ENCODE measurements at places on chromosomes 2 and 18.
A peak's percentile ranks its signal among the peaks of the same experiment; 100 is the strongest.

- no peak for DNase-seq
Observed at GRCh38 chr2:122136056-122136455, 380.6 kb downstream of the TSN start.

- DNase-seq: no peak
Observed at GRCh38 chr2:46332686-46333281, 35.6 kb downstream of the EPAS1 start.

DNA sequence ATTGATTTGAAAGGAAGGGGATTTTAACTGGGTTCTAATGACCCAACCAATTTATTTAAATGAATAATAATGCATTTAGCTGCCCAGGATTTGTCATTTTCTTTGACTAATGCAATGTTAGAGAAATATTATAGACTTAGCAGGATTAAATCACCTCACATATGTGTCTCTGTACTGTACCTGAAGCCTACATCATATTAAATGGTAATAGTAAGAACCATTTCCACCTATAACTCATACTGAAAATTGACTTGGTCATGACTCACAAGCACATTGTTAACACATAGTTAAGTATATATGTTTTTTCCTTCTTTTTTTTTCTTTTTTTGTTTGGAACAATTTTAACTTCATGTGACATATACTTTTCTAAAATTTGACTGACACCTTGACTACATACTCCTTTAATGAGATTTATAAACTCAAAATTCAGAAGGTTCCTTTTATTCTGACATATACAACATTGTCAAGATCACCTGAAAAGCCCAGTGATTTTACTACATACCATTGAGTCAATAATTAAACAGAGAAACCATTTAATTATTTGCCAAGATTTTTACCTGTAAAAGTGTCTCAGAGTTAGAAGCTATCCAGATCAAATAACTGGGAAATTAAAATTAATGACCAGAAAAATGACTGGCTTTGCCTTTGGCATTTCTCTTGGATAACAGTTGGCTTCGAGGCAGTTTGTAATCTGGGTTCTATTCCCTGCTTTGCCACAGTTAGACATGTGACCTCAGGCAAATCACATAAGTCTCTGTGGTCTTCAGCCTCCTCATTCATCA lies 58.8 kb upstream of the CDC42EP3 start:
- DNase-seq: no peak

DNA sequence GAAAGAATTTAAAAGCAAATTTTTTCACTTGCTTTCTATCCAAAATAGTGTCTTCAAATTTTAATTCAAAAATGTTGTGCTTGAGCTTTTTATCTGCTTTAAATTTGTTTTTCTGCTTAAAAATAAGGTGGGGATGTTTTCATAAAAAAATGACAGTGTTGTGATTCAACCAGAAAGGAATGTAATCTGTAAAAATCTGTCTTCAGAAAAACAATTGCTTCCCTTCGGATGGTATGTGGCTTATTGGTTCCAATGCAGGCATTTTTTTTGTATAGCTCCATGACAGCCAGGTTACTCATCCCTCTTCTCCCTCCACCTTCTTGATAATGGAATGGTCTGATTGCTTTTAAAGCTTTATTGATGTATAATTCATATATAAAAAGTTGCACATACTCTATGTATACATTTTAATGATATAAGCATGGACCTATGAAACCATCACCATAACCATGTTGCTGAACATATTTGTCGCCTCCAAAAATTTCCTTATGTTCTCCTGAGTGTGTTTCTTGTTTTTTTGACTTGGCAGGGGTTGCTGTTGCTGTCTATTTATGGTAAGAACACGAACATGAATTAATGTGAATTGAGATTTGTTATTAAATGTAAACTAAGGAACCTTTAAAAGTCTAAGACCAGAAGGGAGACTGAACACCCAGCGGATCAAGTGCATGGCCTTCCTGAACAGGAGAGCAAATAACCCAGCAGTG lies 363.7 kb upstream of the SPHKAP start:
- DNase-seq: peak; percentile 47

DNA sequence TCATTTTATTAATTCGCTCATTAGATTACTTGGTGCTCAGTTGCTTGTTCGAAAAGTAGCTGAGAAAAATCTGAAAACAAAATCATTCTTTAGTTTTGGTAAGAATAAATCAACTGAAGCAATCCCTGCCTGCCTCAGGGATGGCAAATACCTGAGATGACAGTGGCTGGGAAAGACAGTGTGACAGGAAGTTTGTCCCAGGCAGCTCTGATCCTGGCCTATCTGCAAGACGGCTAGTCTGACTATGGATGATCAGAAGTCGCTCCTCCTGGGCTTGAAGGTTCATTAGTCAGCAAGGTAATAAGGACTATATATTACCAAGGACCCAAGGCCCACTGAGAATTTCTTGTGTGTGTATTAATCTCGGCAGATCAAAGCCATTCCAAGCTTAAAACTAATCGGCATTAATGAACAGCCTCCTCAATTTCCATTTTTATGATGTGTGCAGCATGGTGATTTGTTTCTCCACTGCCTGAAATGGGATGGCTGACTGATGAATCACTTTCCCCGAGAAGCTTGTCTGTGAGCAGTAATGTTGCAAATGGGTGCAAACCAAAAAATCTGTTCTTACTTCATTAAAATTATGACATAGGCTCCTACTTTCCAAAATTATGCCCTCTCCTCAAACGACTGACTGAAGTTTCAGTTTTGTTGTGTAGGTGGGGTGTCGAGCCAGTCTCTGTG lies 199.9 kb downstream of the ACTR3 start:
- no peak for DNase-seq

- DNase-seq: no peak
Observed at GRCh38 chr2:34305587-34305986, 706.5 kb upstream of the FAM98A start.

GRCh38 chr2:161415034-161415986 lies 787 bp upstream of the TBR1 start:
- no peak for DNase-seq

GRCh38 chr18:26097563-26097962 lies 7.2 kb upstream of the SS18 start:
- no peak for DNase-seq

- no peak for DNase-seq
Observed at GRCh38 chr18:58865701-58866065, 1.0 kb downstream of the ZNF532 start.

DNA sequence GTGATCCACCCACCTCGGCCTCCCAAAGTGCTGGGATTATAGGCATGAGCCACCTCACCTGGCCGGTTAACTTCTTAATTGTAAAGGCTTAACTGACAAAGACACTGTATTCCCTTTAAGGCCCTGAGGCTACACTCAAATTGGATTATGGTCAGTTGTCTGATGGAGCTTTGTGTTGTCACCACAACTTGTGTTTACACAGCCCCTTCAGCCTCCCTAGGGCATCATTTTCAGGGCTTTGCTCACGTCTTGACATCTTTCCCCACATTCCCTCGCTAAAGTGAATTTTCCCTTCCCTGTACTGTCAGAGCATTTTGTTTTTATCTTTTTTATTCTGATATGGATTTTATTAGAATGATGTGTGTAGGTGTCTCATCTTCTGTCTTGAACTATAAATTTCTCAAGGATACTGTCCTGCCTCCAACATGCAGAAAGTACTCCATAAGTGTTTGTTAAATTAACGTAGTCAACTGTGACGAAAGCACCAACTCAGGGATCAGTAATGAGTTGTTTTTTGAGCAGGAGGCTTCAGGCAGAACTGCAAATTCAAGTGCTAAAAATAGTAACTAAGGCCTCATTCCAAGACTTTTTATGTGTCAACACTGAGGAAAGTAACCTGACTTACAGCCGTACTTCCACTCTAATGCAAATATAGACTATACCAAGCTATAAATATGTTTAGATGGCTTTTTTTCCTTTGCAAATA lies 77.1 kb upstream of the NARS1 start:
- DNase-seq: peak; percentile 67

DNA sequence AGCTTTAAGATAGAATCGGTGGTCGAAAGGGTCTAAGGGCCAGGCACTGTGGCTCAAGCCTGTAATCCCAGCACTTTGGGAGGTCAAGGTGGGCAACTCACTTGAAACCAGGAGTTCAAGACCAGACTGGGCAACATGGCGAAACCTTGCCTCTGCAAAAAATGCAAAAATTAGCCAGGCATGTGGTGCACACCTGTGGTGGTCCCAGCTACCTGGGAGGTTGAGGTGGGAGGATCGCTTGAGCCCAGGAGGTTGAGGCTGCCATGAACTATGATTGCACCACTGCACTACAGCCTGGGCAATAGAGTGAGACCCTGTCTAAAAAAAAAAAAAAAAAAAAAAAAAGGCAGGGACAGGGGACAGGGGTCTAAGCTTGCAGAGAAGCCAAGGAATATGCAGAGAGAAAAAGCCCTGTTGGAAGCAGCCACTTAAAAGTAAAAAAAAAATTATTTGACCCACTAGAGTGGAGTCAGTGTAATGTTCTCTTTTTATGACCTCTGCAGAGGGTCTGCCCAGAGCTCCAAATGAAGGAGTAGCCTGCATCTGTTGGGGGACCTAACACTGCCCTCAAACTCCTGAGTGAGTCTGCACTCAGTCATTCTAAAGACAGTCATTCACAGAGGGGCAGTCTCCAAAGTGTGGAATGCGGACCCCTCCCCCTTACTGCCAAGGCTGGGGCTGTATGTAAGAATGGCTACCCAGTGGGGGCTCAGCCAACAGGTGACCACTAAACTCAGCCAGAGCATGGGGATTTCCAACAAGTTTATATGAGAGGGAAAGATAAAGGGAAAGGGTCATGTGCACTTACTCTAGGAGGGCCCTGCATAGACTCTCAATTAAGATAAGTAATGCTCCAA lies 118.5 kb upstream of the CDCA7 start:
- DNase-seq: no peak

- no peak for DNase-seq
Observed at GRCh38 chr2:205564346-205565141, 117.8 kb upstream of the NRP2 start.

- no peak for DNase-seq
Observed at GRCh38 chr2:235945608-235946140, 222.5 kb downstream of the GBX2 start.

DNA sequence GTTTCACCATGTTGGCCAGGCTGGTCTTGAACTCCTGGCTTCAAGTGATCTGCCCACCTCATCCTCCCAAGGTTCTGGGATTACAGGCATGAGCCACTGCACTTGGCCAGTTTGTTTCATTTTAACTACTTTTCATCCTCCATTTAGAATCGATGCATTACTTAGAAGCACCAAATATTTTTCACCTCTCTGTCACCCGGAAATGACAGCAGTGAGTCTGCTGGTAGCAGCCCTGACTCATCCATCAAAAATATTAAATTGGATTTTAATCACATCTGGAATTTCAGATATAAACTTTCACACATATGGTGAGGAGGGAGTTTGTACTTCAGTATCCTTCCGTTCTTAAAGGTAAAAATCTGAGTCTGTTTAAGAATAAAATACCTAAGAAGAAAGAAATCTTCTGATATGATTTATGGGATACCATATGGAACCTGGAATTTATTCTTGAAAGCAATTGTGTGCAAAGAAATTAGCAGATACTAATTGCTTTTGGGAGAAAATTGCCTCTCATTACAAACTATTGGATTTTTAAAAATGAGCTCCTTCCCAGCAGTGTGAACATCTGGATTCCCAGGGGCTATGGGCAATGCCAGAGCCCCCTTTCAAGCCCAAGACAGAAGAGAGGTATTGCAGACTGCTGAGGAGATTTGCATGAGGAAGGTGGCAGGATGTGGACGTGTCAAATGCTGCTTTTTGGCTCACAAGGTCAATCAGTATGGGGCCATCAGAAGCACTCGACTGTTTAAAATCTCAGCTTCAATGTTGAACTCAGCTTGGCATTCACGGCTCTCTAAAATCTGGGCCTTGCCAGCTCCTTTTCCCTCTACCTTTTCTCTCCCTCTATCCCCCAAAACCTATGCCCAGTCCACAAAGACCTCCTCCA lies 279.5 kb upstream of the SIX2 start:
- peak; percentile 48 for DNase-seq

DNA sequence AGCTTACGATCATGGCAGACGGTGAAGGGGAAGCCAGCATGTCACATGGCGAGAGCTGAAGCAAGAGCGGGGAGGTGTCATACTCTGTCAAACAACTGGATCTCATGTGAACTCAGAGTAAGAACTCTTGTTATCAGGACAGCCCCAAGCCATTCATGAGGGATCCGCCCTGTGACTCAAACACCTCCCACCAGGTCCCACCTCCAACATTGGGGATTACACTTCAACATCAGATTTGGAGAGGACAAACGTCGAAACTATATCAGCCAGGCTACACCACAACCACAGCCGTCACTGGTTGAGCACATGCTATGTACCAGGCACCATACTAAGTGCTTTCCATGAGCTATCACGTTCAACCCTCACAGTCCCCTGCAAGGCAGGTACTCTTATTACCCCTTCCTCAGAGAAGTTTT lies 293.8 kb downstream of the PRKCE start:
- DNase-seq: no peak

DNA sequence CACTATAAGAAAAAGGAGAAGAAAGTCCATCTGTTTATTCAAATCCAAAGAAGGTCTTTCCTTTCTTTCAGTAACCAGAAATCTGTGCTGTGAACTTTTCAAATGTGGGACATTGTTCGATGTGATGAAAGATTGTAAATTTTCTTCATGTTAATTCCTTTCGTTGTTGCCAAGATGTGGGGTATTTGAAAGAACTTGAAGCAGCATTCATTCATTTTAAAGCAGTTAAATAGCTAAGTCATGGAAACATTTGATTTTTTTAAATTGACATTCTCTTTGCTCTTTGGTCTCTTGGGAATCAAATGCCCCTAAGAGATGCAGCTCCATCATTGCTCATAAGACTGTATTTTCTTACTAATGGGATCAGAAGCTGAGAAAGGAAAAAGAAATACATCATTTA lies 93.7 kb upstream of the EHBP1 start:
- no peak for DNase-seq

Data from fibroblast of skin of left quadriceps (primary cell).